Kidney capillary endothelial cell (primary cell): ENCODE measurements at places on chromosomes 3 and 15.

GRCh38 chr3:60906283-60906682, 345.0 kb downstream of the FHIT start:
- no peak for DNase-seq

DNA sequence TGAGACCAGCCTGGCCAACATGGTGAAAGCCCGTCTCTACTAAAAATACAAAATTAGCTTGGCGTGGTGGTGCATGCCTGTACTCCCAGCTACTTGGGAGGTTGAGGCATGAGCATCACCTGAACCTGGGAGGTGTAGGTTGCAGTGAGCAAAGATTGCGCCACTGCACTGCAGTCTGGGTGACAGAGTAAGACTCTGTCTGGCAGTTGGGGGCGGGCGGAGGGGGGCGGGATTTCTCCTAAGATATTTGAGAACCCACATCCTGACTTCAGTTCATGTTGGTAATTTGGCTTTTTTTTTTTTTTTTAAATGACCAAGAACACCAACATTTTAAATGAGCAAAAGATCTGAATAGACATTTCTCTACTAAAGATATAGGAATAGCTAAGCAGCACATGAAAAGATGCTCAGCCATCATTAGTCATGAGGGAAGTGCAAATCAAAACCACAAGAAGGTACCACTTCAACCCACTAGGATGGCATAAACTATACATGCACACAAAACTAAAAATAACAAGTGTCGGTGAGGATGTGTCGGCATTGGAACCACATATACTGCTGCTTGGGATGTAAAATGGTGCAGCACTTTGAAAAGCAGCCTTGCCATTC, 75.6 kb upstream of the LMOD3 start:
- no peak for DNase-seq

DNA sequence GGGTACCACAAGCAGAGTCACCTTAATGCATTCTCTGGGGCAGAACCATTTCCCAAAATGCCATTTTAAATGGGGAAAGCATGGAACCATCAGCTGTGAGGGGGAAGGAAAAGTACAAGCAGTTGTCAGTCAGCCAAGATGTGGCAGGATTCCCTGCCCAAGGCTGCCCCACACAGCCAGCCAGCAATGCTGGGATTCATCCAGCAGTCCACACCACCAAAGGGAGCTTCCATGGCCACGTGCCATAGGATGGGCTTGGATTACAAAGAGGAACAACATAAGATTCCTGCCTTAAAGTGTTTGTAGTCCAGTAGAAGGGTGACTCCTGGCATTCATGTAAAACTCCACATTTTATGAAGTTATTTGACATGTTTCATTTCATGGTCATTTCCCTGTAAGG, 233.3 kb downstream of the SHOX2 start:
- no peak for DNase-seq

DNA sequence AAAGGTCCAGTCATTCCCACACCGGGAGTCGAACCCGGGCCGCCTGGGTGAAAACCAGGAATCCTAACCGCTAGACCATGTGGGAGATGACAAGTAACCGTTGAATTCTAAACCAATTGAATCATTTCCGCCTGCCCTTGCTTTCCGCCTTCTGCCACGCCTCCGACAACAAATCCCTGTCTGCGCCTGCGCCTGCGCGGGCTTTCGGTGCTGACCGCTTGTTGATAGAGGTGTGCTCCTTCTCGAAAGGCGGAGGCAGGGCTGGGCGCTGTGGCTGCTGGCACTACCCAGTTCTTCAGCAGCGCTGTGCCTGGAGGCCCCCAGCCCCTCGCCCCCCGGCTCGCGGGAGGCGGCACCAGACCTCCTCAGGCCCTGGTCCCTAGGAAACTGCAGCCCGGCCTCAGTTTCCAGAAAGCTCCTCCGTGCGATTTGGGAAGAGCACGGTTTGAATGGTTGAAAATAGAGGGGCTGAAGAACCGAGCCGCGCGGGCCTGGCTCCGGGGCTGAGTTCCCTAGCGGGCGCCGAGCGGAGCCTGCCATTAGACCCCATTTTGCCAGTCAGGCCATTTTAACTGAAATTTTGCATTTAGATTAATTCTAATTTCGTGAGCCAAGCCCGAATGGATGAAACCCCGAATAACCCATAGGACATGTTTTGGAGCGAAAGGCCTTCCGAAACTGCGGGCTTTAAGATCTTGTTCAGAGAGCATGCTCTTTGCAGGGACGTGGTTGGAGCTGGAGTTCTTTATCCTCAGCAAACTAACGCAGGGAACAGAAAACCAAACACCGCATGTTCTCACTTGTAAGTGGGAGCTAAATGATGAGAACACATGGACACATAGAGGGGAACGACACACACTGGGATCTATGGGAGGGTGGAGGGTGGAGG, 219.3 kb upstream of the ATP10A start:
- DNase-seq = peak; percentile 97

DNA sequence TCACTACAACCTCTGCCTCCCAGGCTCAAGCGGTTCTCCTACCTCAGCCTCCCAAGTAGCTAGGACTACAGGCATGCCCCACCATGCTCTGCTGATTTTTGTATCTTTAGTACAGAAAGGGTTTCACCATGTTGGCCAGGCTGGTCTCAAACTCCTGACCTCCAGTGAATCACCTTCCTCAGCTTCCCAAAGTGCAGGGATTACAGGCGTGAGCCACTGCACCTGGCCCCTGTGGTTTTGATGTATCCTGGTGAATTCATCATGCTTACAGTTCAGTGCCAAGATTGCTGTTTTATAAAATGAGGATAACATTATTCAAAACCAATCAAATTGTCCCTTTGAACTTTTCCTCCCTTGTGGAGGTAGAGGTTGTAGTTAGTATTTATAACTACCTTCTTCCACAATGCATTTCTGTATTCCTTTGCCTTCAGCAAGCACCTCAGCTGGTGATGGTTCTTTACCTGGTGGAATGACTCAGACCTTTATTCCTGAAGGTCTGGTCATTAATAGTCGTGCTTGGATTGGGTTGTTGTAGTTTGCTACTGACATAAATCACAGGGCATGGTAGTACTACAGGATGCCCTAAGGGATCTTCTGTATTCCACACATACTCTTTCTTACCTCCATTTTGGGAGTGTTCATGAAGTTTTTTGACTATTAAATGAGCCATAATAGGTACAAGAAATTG, 76.9 kb downstream of the UBP1 start:
- DNase-seq = no peak

DNA sequence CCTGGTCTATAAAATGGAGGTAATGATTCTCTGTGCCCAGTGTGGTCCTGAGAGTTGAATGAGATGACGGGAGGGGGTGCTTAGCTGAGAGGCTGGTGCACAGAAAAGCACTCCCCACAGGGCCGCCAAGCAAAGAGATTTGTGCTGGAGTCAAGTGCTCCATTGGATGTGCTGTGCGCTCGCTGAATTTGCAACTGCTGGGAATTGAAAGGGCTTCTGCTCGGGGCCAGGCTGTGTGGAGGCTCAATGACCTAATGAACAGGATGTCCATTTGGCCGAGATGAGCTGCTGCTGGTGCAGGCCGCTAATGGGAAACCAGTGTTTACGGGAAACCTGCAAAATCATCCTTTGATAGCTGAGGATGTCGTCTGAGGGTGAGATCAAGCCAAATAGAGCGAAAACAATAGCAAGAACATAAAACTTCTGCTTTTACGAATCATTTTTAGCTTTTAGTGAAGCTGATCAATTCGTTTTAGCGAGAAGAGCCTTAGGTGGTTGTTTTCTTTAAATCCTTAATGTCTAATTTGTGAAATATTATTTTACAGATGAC, 211.7 kb downstream of the GABRG3 start:
- no peak for DNase-seq

DNA sequence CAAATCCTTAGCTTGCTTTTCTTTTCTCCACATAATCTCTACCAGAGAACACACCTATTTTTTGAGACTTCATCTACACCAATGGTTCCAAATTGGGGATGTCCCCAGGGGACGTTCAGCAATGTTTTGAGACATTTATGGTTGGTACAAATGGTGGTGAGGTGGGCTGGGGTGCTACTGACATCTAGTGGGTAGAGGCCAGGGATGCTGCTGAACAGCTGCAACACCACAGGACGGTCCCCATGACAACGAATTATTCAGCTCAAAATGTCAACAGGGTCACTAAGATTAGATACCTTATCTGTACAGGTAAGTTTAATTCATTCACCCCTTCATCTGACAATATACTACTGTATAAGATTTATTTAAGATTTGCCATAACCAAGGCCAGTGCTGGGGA, 14.4 kb downstream of the GK5 start:
- DNase-seq = no peak

GRCh38 chr15:96347181-96348111, 16.9 kb downstream of the NR2F2 start:
- peak; percentile 68 for DNase-seq
